ENCODE measurements at places on chromosomes 12 and 14.
A peak's percentile ranks its signal among the peaks of the same experiment; 100 is the strongest.

GRCh38 chr14:64741961-64742360, 37.7 kb downstream of the PLEKHG3 start:
- no peak for DNase-seq

GRCh38 chr14:90511252-90511651, 114.4 kb downstream of the CALM1 start:
- DNase-seq = no peak

DNA sequence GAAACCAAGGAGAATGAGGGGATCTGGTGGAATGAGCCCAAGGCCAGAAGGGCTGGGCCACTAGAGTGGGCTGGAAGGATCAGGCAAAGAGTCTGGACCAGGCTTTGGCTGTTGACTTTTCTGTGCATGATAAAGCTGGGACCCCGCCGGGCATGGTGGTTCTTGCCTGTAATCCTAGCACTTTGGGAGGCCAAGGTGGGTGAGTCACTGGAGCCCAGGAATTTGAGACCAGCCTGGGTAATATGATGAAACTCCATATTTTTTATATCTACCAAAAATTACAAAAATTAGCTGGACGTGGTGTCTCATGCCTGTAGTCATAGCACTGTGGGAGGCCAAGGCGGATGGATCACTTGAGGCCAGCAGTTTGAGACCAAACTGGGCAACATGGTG, 393 bp upstream of the KLHL33 start:
- no peak for DNase-seq

DNA sequence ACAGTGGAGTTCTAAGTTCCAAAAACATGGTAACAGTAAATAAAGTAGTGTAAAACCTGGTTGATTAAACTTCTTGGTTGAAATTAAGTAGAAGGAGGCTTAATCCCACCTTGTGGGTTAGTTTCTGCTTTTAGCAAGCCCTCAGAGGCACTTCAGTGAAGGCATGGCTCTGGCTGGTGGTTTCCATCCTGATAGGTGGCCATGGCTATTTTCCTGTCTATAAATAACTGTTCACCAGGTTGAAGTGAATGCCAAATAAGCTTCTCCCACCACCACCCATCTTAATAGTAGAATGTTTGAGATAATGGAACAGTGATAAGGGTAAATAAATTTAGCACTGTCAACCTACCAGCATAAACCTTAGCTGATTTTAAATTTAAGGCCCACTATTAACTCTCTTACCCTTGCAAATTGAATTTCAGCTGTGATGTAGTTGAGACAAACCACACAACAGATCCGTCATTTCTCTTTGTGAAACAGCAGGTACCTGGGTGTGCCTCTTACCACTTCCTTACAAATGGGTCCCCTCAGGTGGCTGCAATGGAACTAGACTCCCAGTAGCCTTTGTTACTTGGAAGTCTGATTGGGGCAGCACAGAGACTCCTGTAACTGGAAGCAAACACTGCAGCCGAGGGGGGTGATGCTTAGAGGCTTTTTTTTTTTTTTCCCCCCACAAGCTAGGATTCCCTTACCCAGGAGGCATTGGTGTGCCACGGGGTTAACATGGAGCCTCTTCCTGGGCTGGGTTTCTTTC, 41.4 kb downstream of the DAAM1 start:
- DNase-seq = peak; percentile 3

GRCh38 chr14:95191445-95192199, 34.3 kb upstream of the DICER1 start:
- no peak for DNase-seq

GRCh38 chr12:47079468-47079980, at the start of the genes AMIGO2 and PCED1B:
TSS of gene AMIGO2 (minus strand) at chr12:47079959. CDS start at chr12:47079002, 957 bp downstream.
TSS of gene PCED1B (plus strand) at chr12:47079621. CDS start at chr12:47235064, 155,443 bp downstream.
- peak; percentile 72 for DNase-seq

- no peak for DNase-seq
These were observed 297.0 kb downstream of the SSPN start for GRCh38 chr12:26492406-26492805.

DNA sequence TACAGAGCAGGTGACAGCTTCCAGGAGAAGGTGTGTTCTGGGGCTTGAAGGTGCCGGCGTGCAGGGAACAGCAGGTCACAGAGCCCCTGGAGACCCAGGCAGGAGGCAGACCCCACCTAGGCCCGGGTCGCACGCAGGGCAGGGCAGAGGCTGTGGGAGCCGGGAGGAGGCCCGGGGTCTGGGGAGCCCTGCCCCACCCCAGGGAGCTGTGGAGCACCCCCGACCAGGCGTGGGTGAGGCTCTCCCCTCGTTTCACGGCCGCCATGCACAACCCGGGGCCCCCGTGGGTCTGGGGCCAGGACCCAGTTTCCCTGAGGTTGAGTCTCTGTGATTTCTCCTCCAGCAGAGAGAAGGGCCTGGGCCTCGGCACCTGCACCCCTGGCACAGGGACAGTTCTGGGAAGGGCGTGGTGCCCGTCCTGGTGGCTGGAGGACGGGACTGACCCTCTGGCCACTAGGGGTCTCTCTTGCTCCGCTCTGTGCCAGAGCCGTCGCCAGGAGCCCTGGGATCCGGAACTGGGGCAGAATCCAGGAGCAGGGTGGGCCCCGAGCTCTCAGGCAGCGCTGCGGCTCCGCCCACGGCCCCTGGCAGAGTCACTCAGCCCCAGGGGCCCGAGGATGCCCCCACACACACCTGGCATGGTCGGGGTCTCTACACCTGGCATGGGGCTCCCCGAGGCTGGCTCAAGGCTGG, 75.2 kb upstream of the FBRSL1 start:
- DNase-seq = peak; percentile 77

GRCh38 chr14:53943751-53944083, 12.9 kb downstream of the BMP4 start:
- DNase-seq = no peak

GRCh38 chr12:123237646-123238329, 4.6 kb downstream of the MTRFR start:
- peak; percentile 65 for DNase-seq

DNA sequence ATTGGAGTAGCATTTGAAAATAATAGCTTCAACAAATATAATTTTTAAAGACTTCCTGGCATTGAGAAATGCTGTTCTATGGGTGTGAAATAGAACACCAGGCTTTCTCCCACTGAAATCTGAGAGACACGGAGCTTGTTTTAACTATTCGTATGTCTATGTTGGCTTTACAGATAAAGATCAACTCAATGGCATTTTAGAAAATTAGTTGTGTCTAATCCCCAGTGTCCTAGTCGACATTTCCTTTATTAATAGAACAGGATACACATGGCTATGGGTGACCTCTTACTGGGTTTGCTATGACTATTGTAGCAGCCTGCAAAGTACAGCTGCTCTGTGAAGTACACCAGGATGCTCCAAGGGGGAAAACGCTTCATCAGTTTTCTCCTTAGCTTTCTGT, 159.3 kb downstream of the SLC25A21 start:
- DNase-seq = no peak

DNA sequence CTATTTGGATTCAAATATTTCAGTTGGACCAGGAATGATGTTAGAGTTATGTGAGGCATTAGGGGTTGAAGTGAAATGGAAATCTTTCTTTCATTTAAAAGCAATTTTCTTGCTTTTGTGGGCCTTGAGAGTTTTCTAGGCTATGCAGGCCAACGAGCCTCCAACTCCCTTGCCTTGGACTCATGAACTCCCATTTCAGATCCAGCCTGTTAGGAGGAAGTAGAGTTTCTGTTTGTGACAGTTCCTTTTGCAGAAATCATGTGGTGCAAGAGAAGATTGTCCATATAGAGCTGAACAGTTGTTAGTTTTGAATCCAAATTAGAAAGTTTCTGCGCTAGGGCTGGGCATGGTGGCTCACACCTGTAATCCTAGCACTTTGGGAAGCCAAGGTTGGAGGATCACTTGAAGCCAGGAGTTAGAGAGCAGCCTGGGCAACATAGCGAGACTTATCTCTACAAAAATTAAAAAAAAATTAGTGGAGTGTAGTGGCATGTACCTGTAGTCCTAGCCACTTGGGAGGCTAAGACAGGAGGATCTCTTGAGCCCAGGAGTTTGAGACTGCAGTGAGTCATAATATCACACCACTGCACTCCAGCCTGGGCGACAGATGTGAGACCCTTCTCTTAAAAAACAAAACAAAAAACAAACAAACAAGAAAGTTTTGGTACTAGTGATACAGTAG, 47.3 kb upstream of the MED13L start:
- no peak for DNase-seq

GRCh38 chr12:70876952-70877351, 43.6 kb downstream of the PTPRR start:
- DNase-seq = no peak

DNA sequence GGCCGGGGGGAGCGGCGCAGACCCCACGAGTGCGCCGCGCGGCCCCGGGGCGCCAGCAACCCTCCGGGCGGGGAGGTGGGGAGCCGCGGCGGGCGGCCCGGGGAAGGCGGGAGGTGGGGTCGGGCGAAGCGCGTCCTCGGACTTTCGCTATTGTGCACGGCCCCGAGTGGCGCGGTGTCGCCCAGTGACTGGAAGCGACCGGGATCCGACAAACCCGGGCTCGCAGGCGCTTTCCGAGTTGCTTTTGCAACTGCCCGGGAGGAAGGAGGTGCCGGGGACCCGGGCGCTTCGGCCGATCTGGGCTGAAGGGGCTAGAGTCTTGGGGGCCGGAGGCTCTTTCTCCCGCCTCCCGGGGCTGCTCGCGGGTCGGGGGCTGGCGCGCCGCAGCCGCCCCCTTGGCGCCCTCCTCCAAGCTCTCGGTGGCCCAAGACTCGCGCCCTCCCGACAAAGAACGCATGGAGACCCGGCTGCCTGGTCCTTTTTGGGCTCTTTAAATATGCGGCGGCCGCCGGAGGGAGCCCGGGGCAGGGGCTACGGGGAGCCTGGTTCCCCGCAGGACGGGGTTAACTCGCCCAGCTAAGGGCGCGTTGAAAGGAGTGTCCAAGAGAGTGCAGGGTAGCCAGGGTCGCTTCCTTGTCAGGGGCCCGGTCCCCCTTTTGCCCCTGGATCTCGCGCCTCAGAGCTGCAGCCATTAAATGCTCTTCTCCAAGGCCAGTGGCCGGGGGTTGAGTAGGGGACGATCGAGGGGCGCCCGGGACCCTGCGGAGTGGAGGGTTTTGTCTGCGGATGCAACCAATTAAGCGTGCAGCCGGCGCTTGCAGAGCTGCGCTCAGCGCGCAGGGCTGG, 1.4 kb downstream of the HMGA2 start:
- no peak for DNase-seq

DNA sequence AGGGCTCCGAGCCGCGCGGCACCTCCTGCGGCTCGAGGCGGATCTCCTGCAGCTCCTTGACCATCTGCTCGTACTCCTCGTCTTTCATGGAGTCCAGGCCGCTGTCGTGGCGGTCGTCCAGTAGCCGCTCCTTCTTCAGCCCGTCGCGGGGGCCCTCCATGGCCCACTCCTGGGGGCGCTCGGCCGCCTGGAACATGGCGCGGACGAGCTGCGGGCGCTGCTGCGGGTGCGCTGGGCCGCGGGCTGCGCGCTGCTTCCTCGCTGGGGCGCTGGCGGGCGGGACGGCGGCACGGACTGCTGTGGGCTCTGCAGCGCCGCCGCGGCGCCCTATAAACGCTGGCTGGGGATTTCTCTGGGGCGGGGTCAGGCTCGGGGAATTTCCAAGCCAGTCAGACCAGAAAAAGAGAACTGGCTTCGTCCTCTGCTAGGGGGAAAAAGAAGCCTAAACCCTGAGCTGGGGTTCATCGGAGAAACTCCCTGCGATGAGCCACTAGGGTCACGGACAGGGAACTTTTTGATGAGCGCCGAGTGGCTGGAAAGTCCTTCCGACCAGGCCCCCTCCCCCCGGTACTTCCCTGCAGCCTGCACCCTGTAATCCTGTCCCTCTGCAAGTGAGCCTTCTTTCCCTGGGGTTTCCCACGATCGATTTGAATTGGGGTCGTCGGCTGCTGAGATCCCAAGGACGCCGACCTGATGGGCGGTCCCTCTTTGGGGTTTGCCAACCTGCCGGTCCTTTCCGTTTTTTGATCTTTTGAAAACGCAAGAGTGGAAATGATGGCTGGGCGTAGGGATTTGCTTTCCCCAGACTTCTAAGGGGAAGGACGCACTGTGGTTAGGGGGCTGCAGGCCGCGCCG, at the start of gene NFKBIA:
Gene NFKBIA (minus strand): TSS at position 301 of the 855 bp plus-strand sequence. CDS start 105 bp downstream, at position 196.
- DNase-seq = peak; percentile 92

DNA sequence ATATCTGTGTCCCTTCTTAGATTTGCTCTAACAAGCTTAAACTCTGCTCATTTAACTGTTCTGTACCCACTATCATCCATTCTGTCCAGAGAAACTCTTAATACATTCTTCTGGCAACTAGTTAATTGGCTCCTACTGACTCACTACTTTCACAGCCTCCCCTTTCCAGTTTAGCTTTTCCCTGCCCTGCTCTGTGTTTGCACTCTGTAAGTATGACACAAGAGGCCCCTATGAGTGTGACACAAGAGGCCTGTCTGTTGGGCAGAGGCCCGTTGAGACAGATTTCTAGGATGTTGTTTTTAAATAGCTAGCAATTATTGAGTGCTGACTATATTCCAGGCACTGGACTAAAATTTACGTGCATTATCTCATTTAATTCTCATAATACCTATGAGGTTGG, 246.0 kb upstream of the DAAM1 start:
- no peak for DNase-seq

- DNase-seq = no peak
These were observed 238.9 kb upstream of the MIS18BP1 start for GRCh38 chr14:45491914-45492313.

GRCh38 chr14:105420101-105420973, 710 bp downstream of the MTA1 start:
- DNase-seq = no peak

DNA sequence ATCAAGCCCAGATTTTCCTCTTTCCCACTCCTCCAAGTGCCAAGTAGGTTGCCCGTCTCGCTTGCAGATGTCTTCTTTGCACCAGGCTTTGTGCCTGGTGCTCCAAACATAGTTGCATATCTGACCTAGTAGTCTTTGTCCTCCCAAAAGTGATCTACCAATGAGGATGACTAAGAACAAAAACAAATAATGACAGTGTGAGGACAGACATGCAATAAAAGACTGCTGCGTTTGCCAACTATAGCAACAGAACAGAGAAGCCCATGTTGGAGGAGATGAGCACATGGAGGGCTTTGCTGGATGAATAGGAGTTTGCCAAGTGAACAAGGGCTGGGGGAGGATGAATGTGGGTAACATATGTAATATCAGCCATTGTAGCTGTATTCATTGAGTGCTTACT, 15.6 kb downstream of the DTX1 start:
- no peak for DNase-seq

- DNase-seq = no peak
These were observed 92.9 kb downstream of the TMEM30B start for GRCh38 chr14:61188196-61188595.

DNA sequence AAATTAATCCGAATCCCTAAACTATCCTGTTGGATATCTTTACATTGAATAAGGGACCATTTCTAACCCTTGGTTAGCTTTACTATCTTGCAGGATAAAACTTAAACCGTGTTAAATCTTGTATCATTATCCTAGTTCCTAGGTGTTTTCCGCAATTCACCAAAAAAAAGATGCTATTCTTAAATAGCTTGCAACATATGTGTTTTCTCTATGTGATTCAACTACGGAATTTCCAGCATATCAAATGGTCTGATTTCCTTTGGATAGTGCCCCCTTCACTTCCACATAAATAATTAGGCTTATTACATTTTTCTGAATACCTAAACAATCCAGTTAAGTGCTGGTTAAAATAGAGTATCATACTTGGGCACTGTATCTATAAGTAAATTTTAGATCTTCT, 130.3 kb downstream of the ITPR2 start:
- no peak for DNase-seq

GRCh38 chr14:54192610-54193009, 204.2 kb upstream of the CDKN3 start:
- DNase-seq = no peak

Data from CD4-positive, alpha-beta T cell treated with Interleukin-6 at 100 ng/mL for 8 hours (primary cell).